ENCODE measurements at places on chromosomes 3 and 15.

GRCh38 chr15:37034392-37034791 is 66.0 kb downstream of the MEIS2 start:
- no peak for DNase-seq

- DNase-seq = no peak
Measured at GRCh38 chr3:23076437-23076836, 126.7 kb upstream of the UBE2E2 start.

DNA sequence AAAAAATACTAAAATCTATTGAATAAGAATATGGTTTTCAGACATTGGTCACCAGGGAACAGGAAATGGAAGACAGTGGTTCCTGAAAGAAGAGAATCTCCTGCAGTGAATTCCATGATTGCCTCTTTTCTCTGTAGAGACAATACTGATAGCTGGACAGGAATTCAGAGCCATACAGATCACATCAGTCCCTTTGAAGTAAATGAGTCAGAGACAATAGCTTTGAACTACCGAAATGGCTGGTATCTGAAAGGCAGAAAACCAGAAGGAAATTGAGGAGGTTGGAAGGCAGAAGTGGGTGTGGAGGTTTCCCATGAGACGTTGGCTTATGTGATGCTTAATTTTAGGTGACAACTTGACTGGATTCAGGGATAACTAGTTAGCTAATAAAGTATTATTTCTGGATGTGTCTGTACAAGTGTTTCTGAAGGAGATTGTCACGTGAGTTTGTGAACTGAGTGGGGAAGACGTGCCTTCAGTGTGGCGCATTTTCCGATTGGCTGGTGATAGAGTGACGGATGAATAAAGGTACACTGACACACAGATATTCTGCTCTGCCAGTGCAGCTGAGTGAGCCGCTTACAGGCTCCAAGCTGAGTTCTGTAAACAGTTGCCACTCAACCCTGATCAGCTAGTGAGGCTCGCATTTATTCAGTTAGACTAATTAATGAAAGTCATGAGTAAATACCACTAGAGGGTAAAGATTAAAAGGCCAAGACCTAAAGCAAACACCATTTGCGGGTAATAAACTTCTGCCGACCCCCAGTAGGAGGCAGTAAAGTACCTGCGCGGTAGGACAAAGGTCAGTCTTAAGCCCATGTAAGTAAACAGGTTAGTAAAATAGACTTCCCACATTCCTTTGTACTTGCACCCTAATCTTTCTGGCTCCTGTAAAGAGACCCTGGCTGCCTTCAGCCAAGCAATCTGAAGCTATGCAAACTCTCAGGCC is 1298.6 kb downstream of the SI start:
- no peak for DNase-seq

- no peak for DNase-seq
Measured at GRCh38 chr3:53169832-53170324, 8.9 kb downstream of the PRKCD start.

- DNase-seq = no peak
Measured at GRCh38 chr15:100008258-100008657, 275.0 kb upstream of the LYSMD4 start.

GRCh38 chr3:25405335-25405734 is 22.7 kb upstream of the RARB start:
- no peak for DNase-seq

GRCh38 chr3:147368561-147369221 is 37.7 kb downstream of the ZIC4 start:
- DNase-seq = no peak

DNA sequence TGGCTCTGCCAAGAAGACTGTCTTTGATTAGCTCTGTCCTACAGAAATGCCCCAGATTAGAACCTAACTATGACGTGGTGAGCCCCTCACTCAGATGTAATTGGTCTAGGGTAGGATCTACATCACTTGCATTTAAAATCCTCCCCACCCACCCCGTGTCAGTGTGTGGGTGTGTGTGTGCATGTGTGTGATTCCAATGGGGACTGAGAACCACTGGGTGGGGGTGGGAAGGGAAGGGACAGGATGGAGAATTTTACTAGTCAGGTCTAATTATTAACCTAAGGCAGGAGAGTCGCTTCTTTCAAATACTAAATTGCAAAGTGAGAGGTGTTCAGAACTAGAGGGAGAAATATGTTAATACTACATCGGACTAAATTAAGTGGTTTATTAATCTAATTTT is 91.7 kb downstream of the TBL1XR1 start:
- no peak for DNase-seq

GRCh38 chr3:139639662-139640061 is 38.1 kb downstream of the NMNAT3 start:
- no peak for DNase-seq

DNA sequence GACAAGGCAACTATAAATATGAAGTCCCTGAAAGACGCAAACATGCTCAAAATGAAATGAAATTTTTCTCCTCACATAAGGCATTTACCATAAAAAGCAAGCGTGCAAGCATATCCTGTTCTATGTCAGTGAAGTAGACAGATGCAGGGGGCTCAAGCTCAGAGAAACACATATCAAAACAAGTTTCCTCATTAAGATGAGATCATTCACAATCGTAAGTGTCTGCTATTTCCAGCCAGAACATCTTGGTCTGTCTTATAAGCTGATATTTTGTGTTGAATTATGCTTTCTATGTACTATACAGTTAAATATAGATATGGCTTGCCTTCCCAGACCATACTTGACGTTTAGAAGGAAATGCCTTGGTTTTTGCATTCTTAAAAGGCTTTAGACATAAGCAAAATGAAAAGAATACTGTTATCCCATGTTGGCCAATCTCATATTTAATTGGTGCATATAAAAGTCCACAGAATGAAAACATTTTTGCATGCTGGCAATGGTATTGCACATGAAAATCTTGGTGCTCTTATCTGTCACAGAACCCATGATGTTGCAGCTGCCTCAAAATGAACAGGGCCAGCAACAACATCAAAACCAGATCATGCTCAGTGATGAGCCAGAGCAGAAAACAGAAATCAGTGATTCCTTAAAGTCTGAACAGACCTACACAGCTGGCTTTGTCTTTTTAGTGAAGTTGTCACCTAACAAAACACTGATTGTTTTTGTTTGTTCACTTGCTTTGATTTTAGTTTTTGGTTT is 65.4 kb downstream of the SIDT1 start:
- no peak for DNase-seq

DNA sequence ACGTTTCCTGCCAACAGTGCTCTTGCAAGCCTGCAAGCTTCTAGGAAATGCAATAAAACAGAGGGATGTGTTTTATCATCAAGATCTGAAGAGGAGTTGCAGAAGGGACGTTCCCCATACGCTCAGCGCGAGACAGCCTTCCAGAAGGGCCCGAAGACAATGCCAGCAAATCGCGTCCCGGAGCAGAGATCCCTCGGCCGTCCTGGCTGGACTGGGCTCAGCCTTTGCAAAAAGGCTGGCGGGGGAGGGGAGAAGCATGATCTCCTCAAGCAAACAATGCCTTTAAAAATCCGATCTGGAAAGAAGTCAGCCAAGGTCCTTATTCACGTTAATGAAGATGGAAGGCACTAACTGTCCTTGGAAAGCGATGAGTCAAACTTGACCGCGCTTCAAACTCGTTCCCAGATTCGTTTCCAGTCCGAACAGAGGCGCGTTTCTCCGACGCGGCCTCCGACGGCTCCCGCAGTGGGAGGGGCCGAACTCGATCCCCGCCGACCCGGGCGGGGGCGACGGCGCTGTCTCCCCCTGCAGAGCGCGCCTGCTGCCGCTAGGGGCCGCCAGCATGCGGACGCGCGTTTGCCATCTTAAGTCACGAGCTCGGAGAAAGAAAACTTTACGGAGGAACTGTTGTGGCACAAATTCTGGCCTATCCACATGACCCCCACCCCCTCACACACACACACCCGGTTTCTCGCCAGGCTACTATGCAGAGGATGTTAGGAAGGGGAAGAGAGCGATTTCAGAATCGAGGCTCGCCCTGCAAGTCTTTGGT is 5.5 kb downstream of the BCL6 start:
- DNase-seq = peak; percentile 84

GRCh38 chr15:43441316-43441715 is 51.6 kb downstream of the TP53BP1 start:
- no peak for DNase-seq

DNA sequence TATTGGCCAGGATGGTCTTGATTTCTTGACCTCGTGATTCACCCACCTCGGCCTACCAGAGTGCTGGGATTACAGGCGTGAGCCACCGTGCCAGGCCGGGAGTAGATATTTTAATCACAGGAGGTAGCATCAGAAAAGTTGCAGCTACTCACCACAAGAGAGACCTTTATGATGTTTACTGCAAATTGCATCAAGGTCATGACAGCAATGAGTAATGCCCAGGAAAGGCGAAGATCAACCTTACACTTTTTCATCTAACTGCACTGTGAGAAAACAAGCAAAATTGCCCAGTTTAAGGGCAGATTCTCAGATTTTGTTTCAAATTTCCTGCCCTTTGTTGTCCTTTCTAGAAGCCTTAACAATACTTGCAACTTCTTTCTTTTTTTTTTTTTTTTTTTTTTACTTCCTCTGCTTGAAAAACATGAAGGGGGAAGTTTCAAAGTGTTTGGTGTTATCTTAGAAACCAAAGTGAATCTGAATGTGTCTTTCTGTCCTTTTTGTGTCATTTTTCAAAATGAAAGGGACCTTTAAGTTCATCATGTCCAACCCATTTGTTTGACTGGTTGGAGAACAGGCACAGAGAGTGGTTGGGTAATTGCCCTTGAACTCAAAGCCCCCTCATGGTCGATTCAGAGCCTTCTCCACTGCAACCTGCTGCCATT is 25.0 kb downstream of the TGFBR2 start:
- DNase-seq = no peak

- DNase-seq = no peak
Measured at GRCh38 chr15:49906966-49907365, 212.1 kb downstream of the ATP8B4 start.

GRCh38 chr15:38540510-38540909 is 24.1 kb downstream of the RASGRP1 start:
- DNase-seq = no peak

- no peak for DNase-seq
Measured at GRCh38 chr3:60076331-60076730, 1026.5 kb upstream of the CFAP20DC start.

GRCh38 chr3:184814214-184814613 is 2.2 kb downstream of the VPS8 start:
- no peak for DNase-seq

DNA sequence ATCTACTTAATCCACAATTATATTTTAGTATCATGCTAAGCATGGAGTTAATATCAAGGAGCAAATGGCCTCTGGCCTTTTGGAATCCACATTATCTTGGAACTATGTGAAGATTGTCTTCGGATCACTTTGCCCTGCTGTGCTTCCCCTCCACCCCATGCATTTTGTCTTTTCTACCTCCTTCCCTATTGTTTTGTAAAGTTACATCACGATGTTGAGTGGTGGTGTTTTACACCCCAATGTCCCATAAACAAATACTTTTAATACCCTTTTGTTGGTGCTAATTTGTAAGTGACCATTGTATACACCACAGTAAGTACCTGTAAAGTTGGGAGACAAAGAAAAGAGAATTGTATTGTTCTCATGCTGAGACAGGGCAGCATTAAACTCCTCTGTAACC is 258.4 kb upstream of the ZNF717 start:
- DNase-seq = no peak

GRCh38 chr3:190119461-190120268 is 1.0 kb downstream of the P3H2 start:
- DNase-seq = no peak

- DNase-seq = no peak
Measured at GRCh38 chr3:9351709-9352126, 11.1 kb upstream of the THUMPD3 start.

DNA sequence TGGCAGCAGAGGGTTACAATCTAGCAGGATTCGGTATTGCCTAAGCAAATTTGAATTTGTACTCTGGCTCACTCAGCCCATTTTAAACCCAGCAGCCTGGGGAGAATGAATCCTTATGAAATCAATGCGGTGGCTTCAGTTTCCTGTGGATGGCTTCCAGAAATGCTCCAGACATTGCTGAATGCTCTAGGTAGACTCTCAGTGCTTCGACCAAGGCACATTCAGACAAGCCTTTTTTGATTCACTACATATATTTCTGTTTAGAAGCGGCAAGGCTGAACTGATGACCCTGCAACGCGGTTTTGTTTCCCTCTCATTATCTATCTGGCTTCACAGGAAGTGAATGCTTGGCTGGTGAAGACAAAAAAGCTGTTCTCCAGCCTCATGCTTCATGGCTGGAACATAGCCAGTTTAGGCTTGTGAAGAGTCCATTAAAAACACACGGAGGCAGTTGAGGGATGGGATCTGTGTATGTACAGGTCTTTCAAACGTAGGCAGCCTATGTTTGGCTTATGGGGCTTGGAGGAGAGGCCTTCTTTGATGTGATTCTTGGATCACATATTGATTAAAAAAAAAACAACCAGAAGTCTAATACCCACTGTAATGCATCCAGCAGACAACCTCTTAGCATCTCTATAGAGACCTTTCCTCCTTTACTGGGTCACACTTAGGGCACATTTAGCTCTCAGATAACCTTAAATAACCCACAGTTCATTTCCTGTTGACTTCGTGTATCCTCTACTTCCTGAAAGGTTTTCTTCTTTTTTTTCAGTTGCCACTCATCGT is 400.2 kb upstream of the TBL1XR1 start:
- peak; percentile 33 for DNase-seq

DNA sequence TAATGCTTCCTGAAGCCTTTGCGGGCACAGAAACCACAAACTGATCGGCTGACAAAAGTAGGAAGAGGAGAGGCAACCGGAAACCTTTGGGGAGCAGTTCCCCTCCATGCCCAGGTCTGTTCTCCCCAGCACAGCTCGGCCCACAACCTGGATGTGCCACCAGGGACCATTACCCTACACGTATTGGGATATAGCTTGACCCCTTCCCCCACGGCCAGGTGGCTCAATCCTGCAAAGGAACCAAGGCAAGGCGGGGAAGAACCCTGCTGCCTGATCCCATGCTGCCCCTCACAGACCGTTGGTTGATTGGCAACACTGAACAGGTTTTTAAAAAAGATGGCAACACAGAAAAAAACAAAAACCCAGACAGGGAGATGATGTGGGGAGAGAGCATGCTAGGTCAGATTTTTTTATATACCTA is 19.7 kb upstream of the TCAIM start:
- DNase-seq = no peak

DNA sequence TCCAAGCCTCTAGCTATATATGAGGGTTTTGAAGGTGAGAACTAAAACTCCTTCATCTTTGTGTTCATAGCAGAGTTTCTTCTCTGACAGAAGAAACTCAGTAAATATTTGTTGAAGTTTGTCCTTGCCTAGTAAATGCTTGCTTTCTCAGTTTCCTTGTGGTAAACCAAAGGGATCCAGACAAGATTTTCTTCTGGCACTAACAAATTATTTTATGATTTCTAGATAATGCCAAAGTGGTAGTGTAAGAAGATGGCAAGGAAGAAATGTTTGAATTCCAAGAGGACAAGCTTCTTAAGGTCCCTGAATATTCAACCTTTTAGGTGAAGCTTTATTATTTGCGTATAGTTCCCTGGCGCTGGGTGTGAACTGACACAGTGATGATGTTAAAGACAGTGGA is 14.4 kb downstream of the ARIH1 start:
- no peak for DNase-seq

GRCh38 chr3:138396752-138397410 is 37.5 kb upstream of the ESYT3 start:
- no peak for DNase-seq
